ENCODE measurements at places on chromosomes 5 and 9. TPM values are rescaled to one million over a fixed set of nuclear protein-coding genes. Genes with fewer than 3 reads are reported as not detected.

Gene IL4
- total RNA-seq = not detected

- peak; percentile 3 for DNase-seq
These were observed 215.7 kb downstream of the ATPSCKMT start for GRCh38 chr5:10034001-10034400.

Gene RCL1
- total RNA-seq = 11.7 TPM

GRCh38 chr5:74226716-74227485 is 413.6 kb downstream of the ENC1 start:
- no peak for DNase-seq

DNA sequence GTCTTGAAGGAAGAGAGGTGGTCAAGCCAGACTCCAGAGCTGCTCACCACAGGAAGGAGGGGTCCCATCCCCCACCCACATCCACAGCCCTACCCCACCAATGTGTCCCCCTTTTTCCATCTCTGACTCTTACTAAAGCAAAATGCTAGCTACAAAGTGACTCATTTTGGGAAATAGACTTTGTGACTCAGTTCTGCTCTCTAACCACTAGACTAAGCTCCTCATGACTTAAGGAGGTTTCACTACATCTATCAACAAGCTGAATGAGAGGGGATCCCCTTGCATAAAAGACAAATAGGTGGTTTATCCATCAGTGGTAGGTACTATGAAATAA is 35.1 kb upstream of the ADRB2 start:
- DNase-seq = no peak

- DNase-seq = no peak
These were observed 26.6 kb upstream of the ZBTB34 start for GRCh38 chr9:126833710-126834345.

Gene SVEP1
- total RNA-seq = 5.0 TPM

Gene EIF4EBP3
- total RNA-seq = not detected

GRCh38 chr5:125778791-125779190 is 644.4 kb upstream of the GRAMD2B start:
- no peak for DNase-seq

GRCh38 chr5:153900703-153901395 is 137.9 kb downstream of the FAM114A2 start:
- DNase-seq = peak; percentile 78

DNA sequence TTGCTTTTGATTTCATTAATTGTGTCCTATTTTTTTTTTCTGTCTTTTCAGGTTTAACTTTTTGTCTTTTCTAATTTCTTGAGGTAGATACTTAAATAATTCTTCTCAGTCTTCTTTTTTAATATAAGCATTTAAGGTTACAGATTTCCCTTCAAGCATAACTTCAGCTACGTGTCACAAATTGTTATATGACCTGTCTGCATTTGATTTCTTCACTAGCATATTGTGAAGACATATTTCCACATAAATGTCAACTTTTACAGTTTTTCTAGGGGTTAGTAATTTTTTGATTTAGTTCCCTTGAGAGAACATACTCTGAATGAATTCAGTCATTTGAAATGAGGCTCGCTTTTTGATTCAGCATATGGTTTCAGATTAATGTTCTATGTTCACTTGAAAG is 35.6 kb downstream of the RASA1 start:
- DNase-seq = no peak

Gene KLHL3
- total RNA-seq = 1.2 TPM

DNA sequence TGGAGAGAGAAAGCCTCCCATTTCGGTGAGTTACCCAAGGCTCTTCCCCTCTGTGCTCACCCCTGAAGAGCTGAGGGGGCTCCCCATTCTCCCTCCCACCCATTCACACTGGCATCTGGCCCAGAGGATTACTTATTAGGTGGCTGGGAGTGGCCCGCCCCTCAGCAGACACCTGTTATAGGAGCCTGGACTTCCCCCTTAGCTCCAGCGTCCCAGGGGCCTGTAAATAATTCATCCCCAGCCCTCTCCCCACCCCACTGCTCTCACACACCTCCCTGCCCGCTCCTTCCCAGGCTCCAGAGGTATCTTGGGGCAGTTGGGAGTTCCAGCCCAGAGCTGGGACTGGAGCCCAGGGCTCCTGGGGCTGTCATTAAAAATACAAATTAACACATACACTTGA is 11.6 kb upstream of the SLC6A7 start:
- no peak for DNase-seq

DNA sequence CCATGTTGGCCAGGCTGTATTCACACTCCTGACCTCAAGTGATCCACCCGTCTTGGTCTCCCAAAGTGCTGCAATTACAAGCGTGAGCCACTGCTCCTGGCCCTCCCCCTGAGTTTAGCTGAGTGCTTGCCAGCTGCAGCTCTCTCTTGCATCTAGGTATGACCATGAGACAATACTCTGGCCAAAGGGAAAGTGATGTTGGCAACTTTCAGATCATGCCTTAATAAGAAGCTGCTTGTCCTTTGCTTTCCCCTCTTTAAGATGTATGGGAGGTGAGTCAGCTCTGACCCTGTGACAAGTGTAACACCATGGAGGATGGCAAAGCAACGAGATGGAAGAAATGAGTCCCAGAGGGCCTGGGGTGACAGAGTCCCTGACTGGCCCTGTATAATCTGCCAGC is 18.7 kb upstream of the DCAF12 start:
- DNase-seq = no peak

GRCh38 chr5:3893527-3893926 is 297.9 kb downstream of the IRX1 start:
- no peak for DNase-seq

DNA sequence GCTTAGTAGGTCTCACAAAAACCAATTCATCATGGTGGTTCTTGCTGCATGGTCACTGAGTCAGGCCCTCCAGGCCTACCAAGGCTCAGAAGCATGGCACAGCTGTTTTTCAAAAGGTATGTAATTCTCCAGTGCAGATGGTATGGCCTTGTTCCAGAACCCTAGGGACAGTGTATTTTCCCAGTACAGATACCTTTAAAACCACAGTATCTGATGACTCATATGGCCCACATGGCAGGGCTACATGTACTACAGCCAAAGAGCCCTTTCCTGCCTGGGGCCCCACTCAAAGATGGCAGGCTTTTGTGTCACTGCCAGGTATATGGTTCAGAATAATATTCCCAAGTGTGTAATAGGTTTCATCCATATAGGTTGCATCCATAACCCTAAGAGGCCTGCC is 16.5 kb downstream of the CSF2 start:
- DNase-seq = peak; percentile 94

Gene CYLC2
- not detected for total RNA-seq

DNA sequence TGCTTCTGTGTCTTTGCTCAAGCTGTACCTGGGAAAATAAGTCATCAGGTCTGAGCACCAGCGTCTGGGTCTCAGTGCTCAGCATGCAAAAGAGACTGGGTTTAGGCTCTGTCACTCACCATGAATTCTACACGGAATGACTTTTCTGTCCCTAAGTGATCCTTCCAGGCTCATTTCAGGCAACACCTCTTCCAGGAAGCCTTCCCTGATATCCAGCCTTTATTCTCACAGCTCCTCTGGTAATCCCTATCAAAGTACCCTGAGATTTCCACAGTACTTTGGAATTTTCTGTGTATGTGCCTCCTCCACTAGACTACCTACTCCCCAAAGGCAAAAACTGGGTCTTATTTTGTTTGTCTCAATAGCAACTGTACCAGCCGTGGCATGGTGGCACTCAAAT is 92.7 kb upstream of the BOD1 start:
- DNase-seq = no peak

GRCh38 chr5:174086751-174087150 is 41.2 kb downstream of the NSG2 start:
- no peak for DNase-seq

GRCh38 chr5:127008300-127008975 is 21.9 kb downstream of the MARCHF3 start:
- peak; percentile 71 for DNase-seq

Gene SLC23A1
- total RNA-seq = not detected

GRCh38 chr5:130549884-130550561 is 615.0 kb downstream of the HINT1 start:
- DNase-seq = peak; percentile 66

- DNase-seq = no peak
These were observed 482 bp downstream of the TESK1 start for GRCh38 chr9:35605351-35606137.

DNA sequence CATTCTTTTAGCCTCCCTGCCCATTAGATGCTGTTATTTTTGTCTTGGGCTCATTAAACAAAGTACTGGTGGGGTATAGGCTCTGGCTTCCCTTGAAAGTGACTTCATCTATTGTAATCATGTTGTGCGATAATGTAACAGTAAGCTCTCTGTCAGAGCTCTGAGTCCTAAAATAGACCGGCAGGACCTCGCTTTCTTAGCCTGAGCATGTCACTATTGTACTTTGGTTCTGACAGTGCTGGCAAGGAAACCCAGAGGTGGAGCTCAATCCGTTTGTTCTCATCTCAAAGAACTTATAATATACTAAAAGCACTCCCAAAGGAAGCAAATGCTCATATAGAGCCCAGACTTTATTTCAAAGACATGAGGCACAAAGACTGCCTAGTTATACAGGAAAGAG is 339.1 kb upstream of the CCNH start:
- no peak for DNase-seq

DNA sequence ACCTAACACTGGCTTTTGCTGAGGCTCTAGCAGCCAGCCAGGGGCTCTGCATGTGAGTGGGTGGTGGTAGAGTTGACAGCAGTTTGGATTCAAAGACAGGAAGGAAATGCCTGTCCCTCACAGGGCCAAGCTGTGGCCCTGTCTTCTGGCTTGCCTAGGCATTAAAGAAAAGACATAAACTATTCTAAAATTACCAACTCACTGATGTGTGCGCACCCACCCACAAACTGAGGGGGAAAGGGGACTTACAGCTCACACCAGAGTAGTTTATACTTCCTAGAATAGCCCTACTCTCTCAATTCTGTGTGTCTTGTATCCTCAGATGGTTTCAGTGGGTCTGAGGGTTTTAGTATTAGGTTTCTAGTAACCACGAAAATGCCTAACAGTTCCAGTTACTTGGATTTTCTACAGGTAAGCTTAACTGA is 18.3 kb upstream of the IL13 start:
- DNase-seq = no peak

- DNase-seq = no peak
These were observed 7.0 kb upstream of the SLC9A3 start for GRCh38 chr5:531101-531748.

GRCh38 chr5:139658928-139659667 is 10.9 kb downstream of the CXXC5 start:
- peak; percentile 96 for DNase-seq

Gene HTR4
- total RNA-seq = not detected

DNA sequence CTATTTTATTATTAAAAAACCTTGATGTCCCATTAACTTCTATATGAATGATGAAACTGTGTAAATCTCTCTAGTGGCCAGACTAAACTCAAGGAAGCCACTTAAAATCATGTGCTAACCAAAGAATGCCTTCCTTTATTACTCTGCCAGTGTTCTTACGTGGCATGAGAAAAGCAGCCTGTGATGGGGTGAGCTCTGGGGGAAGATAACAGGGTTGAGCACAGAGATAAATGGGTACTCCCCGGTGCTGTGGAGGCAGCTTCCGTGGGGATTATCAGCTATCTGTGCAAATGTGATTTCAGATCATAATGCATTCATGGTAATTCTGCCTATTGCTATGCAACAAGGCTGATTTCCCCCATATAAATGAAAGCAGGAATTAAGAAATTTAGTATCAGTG is 181.3 kb downstream of the CAVIN4 start:
- no peak for DNase-seq

Gene PDZD2
- total RNA-seq = not detected

DNA sequence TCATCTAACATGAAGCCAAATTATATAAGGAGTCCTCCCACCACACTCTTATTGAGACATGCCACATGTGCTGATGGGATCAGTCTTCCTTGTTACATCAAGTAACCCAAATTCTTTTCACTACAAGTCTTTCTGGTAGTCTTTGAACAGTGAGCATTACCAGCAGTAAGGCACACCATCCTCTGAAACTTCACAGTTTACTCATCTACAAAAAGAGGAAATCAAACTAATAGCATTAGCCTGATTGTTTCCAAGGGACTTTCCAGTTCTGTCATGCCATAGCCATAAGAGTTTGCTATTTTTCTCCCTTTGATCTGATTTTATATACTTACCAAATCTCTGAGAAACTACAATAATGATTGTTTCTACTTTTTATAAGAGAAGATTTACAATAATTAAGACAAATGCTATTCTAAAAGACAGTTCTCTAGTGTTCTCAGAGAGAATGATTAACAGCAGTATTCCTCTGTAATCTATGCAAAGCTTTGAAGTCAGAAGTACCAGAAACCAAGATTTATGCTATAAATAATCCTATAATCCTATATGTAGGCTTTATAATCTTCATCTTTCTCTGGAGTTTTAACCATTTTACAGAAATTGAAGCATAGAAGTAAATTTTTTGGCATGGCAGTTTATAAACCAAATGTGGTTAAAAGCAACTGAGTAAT is 166.2 kb upstream of the ACO1 start:
- DNase-seq = no peak

Gene GFI1B
- 0.10 TPM for total RNA-seq

GRCh38 chr9:11356067-11356466 is 743.3 kb upstream of the PTPRD start:
- no peak for DNase-seq

Gene PCDHGA10
- 32.1 TPM for total RNA-seq

- no peak for DNase-seq
These were observed 83.8 kb upstream of the FREM1 start for GRCh38 chr9:14993901-14994554.

GRCh38 chr5:44334622-44335021 is 54.6 kb downstream of the FGF10 start:
- no peak for DNase-seq

- no peak for DNase-seq
These were observed 855.9 kb upstream of the CDH10 start for GRCh38 chr5:25500635-25501034.

Gene GPR150
- 0.31 TPM for total RNA-seq

DNA sequence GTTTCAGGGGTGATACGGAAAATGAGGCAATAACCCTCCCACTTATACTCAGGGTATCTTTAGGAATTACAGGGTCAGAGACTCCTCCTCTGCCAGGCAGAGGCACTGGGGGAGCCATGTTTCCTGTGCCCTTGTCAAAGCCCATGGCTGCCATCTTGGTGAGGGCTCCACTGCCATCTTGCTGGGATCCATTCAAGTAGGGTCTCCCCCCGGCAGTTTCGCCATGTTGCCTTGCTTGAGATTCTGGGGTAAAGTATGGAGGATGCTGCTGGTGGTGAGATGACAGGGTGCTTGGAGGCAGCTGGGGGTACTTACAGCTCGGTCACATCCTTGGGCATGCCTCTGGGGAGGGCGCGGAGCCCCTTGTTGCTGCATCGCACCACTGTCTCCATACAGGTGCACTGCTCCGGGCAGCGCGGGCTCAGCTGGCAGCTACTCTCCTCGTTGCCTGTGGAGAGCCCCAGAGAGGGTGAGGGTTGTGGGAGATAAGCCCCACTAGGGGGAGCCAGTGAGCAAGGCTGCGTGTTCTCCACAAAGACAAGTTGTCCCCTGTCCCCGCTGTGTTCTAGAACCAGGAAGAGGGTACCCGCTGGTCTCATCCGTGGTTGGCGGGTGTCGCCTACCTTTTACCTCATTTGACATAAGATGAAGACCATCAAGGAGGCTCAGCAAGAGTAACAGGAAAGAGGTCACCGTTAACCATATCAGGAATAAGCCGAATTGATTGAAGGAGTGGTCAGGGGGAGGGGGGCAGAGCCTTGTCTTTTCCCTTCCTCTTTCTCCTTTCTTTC is 169.0 kb upstream of the PANK3 start:
- DNase-seq = no peak

All from myocyte (in vitro differentiated cells).